Mucosa of descending colon (tissue), 3 donors: ENCODE measurements at places on chromosomes 16 and 17.

DNA sequence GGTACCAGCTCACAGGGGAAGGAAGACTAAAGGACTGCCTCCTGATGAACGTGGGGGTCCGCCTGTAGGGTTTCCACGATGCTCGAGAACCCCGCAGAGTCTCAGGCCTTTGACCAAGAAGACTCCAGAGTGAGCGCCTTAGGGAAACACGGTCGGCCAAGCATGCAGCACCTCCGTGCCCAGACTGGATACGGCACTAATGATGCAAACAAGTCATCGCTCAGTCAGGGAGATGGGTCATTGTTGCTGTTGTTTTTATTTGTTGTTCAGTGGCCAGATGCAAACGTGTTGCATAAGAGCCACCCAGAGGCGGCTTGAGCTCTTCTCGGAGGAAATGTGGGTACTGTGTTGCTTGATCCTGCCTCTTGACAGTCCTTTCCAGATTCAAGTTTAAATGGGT lies 19.3 kb upstream of the RBFOX3 start:
- DNase-seq, result no peak

- peak; percentile 87 for DNase-seq
These were observed at the start of gene LGALS3BP for GRCh38 chr17:78979780-78980623. Gene LGALS3BP (minus strand): TSS chr17:78979923. CDS start chr17:78977191, 2,732 bp downstream.

- peak; percentile 72 for DNase-seq
These were observed 7.1 kb upstream of the TMC5 start for GRCh38 chr16:19410435-19411171.

- DNase-seq, result no peak
These were observed 8.7 kb downstream of the ATP2A1 start for GRCh38 chr16:28886945-28887344.

- no peak for DNase-seq
These were observed 122.2 kb downstream of the MRM1 start for GRCh38 chr17:36723459-36724025.

DNA sequence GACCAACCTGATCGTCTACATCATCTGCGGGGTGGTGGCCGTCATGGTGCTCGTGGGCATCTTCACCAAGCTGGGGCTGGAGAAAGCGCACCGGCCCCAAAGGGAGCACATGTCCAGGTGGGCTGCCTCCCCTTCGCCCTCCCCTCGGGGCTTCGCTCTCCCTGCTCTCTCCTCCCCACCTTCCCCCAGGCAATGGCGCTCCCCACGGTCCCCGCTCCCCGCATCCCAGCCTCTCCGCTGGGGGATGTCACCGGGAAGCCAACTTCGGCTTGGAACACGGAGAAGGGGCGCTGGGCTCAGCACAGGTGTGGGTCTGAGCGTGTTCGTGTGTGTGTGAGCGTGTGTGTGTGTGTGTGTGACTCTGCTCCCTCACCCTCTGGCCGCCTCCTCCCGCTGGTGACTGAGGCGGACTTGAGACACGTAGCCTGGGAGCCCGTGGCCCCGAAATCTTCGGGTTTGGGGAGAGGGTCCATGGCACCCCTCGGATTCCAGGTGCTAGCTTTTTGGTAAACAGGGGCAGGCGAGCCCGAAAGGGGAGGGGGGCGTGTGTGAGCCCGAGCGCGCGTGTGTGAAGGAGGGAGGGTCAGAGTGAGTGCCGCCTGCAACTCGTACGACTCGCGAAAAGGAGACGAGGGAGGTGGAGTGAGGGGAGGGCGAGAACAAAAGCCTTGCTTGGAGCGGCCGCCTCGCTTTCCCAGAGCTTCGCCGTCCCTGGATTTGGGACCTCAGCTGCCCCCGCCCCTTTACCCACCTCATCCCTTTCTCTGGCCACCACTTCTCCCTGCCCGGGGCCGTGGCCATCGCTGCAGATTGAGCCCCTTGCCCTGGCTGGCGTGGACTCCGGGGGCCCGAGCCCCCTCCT lies 1.3 kb downstream of the SHISA9 start:
- no peak for DNase-seq

DNA sequence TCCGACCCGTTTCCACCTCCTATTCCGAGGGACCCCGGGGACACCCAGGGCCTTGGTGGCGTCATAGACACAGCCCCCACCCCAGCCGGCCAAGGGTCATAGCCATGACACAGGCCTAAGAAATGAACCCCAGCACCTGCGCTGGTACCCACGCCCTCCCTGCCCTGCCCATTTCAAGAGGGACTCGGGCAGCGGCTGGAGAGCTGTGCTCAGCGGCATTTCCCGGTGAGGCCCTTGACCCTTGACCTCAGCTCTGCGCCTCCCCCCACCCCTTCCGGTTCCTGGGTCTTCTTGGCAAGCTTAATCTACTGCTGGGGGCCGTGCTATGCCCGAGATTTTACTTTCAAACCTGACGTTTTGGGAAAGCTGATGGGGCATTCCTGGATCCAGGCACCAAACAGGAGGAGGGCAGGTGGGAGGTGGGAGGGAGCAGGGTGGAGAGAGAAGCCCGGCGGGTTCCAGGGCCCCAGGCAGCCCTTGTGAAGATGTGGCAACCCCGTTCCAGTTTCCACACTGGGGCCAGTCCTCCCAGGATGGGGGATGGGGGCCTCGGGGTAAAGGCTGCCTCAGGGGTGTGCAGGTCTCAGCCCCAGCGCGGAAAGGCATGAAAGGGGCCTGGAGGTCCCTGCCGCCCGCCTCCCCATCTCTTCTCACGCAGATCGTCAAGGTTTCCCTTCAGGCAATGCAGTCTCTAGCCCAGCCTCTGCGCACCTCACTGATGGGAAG lies at the start of gene SLC22A31:
Gene SLC22A31, minus strand, starts transcription at position 414 of the 726 bp plus-strand sequence. Its CDS starts 36 bp downstream, at position 378.
- DNase-seq, result no peak

DNA sequence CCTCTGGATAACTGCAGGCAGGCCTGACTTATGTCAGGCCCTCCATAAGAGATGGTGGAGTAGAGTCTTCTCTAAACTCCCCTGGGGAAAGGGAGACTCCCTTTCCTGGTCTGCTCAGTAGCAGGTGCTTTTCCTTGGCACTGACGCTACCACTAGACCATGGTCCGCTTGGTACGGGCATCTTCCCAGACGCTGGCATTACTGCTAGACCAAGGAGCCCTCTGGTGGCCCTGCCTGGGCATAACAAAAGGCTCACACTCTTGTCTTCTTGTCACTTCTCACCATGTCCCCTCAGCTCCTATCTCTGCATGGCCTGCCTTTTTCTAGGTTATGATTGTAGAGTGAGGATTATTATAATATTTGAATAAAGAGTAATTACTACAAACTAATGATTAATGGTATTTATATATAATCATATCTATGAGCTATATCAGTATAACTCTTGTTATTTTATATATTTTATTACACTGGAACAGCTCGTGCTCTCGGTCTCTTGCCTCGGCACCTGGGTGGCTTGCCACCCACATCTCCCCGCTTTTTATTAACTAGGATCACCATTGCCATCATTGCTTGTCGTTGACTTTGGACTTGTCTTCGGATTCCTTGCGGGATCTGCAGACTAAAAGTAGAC lies 59.8 kb upstream of the ARL4D start:
- DNase-seq, result peak; percentile 83

GRCh38 chr17:19579867-19580565 lies 46.4 kb downstream of the SLC47A1 start:
- DNase-seq, result no peak

DNA sequence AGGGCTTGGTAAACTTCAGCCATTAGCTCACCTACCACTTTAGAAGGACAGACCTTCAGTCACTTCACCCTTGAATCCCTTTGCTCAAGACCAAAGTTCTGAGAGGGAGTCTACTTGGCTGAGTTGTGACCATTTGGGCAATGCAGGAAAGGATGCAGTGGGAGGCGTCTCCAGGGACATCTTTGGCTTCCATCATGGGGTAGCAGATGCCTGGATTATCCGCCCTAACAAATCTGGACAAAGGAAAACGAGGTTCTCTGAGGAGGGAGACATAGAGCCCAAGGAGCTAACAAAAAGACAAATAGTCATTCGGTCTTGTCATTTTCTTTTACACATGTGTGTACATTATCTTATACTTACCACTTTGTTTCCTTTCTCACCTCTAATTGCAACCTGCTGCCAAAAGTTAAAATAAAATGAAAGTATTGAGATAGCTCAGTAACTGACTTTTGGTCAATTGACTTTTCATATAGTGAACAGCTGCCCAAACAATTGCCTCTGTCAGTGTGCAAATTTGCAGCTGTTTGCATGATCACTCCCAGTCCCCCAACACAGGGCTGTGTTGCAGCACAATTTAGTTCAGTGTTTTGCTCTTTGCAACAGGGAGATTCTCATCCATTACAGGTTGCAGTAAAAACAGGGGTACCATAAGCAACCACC lies 108.9 kb upstream of the EEF2KMT start:
- DNase-seq, result no peak

- no peak for DNase-seq
These were observed 59.2 kb downstream of the B9D1 start for GRCh38 chr17:19303367-19303776.

DNA sequence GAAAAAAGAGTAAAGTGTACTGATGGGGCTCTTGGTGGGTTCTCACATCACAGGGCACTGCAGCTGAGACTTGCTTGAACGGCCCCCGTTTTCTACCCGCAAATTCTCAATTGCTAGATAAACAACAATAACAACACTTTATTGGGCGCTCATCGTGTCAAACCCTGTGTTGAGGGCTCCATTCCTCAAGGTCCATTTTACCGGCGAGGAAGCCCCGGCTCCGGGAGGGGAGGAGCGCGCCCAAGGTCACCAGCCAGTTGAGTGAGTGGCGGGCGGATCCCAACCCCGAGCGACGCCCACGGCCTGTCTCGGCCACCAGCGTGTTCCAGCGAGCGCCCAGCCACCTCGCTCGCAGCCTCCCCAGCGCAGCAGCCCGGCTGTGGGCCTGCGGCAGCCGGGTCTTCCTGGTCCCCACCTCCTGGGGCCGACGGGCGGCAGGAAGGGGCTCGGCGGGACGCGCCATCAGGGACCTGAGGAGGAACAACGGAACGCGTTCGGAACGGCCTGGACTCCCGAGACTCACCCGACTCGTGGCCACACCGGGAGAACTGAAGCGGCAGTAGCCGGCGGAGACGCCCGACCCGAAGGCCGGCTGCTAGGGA lies 373 bp downstream of the CMC2 start:
- DNase-seq, result peak; percentile 88

DNA sequence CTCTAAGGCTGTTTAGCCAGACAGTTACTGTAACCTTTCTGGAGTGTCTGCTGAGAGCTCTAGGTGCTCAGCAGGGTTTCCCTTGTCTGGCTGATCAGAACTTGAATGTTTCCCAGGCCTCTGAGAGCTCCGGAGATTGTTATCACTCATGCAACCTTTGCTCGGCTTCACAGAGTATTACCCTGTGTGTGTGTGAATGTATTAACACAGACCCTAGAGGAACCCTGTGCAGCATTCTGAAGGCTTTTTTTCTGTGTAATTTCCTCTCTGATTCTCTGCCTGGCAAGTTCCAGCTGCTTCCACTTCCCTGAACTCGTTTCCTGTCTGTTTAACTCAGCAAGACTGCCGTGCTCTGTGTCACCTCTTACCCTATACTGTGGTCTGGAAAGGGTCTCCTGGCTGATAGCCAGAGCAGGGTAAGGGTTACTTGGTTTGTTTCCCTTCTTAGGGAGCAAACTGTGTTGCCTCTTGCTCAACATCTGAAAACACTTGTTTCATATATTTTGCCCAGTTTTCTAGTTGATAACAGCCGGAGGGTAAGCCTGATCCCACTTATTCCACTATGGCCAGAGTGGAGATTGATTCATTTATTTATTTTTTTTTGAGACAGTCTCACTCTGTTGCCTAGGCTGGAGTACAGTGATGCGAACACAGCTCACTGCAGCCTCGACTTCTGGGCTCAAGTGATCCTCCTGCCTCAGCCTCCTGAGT lies 21.7 kb downstream of the PRMT7 start:
- DNase-seq, result peak; percentile 46

- no peak for DNase-seq
These were observed 2.5 kb downstream of the GUCY2D start for GRCh38 chr17:8004899-8005298.

DNA sequence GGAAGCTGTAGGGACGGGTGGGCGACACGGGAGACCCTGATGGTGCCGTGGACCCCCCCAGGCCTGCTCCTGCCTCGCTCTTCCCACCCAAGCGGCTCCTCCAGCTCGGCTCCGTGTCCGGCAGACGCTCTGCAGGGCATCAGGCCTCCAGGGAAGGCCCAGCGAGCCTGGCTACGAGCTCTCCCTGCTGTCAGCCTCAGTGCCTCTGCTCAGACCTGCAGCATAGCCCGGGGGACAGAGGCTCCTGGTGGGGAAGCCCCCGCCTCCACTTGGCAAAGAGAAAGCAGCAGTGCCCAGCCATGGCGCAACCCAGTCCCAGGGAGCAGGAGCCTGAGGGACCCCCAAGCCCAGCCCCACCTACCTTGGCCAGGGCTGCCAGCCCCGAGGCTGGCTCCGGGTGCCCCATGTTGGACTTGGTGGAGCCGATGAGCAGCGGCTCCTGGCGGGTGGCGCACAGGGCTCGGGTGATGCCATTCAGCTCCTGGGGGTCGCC lies 5.9 kb downstream of the FASN start:
- no peak for DNase-seq
